Stimulated activated CD4-positive, alpha-beta T cell treated with anti-CD3 and anti-CD28 coated beads, Interleukin-1b, Interleukin-23, amount 100 ng/mL, for 1 hour (primary cell): ENCODE measurements at places on chromosomes 7 and 10.

DNA sequence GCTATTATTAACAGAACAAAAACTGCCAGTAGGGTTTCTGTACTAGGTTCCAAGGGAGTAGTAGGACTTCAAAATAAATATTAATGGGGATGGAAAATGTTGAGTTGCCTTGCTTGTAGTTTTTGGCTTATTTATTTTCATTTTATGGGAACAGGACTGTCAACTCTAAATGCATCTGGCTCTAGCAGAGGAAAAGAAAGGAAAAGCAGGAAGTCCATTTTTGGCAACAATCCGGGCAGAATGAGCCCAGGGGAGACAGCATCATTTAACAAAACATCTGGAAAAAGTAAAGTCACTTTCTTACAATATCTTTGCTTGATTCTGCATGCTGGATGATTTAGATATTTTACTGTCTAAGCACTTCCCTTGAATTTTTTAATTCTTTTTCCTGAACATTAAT, 69.4 kb downstream of the NOC3L start:
- DNase-seq: no peak

GRCh38 chr10:91908337-91909116, 759 bp downstream of the FGFBP3 start:
- peak; percentile 15 for DNase-seq

GRCh38 chr10:12432402-12433189, 83.2 kb downstream of the CAMK1D start:
- DNase-seq: no peak

- DNase-seq: no peak
Observed at GRCh38 chr7:84258628-84259027, 64.0 kb upstream of the SEMA3A start.

DNA sequence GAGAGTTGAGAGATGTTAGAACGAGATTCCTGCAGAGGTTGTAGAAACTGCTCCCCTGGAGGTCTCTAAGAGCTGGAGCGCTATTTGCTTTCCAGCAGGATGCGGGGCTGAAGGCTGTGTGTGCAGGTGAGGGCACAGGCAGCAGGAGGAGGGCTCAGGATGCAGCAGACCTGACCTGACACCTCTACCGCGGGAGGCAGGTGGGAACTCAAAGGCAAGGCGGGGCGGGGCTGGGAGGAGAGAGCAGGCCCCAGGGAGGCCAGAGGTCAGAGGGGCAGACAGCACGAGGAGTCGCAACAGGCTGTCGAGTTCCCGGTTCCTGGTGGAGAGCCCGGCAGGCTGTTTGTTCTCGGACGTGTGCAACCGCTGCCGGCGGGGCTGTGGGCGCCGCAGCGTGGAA, 7.9 kb upstream of the CRTAC1 start:
- no peak for DNase-seq

- no peak for DNase-seq
Observed at GRCh38 chr7:4634166-4634565, 47.9 kb upstream of the FOXK1 start.

DNA sequence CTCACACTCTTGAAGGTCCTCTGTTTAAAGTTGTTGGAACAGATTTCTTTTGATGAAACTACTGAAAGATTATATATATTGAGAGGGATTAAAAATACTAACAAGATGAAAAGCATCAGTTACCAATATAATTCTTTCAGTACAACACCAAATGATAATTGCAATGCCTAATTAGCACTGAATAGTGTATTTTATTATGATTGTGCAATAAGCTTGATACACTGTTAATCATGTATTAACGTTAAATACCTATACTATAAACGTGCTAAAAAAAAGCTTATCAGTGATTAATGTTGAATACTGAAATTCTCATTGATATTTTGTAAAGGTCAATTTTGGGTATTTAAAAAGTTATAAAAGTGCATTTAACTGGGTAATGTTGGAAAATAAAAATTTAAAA, 61.5 kb downstream of the HIBADH start:
- DNase-seq: no peak

DNA sequence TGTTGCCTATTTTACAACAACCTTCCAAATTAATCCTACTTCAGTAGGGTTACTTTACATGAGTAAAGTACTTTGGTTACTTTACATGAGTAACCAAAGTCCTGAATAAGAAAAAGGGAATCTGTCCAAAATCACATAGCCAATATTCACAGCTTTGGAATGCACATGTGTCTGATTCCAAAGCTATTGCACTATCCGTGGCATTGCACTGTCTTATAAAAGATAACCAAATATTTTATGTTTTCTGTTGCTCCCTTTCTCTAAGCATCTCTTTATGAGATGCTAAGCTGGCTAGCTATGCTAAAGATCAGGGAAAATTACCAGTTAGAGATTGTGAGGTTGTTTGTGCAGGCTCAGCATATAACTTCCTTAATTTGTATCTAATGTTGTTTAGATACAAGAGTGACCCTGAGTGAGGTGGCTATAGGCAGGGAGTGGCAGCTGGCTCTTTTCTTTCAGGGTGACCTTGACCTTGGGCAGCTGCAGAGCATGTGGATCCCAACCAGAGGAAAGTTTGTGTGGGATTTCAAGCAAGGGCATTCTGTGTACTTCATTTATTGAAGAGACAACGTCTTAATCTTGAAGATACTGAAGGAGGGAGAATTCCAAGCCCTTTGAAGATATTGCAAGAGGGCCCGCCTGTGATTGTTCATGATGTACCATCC, 366.1 kb upstream of the ANKRD30A start:
- no peak for DNase-seq

DNA sequence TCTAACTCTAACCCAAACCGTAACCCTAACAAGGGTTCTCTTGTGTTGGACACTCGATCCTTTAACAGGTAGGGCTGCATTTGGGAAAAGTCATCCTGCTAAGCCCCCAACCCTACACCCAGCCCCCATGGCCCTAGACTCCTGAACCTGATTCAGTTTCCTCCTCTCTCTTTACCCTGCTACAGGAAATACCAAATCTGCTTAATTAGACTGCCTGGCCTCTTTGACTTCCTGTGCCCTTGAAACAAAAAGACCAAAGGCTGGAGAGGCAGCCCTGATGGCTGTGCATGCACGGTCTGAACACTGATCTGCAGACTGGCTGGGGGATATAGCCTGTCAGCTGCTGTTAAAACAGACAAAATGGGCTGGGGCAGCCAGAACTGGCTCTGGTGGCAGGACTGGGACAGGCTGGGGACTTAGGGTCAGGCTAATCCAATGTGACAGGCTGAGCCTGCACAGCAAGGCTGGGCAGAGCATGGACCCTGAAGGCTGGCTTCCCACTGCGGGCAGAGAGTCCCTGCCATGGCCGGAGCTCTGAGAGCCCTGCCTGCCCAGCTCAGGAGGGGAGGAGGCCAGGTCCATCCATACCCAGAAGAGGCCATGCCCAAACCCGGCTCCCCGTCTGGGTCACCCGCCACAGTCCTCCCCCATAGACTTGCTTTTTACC, 51.0 kb upstream of the MSMB start:
- DNase-seq: no peak

DNA sequence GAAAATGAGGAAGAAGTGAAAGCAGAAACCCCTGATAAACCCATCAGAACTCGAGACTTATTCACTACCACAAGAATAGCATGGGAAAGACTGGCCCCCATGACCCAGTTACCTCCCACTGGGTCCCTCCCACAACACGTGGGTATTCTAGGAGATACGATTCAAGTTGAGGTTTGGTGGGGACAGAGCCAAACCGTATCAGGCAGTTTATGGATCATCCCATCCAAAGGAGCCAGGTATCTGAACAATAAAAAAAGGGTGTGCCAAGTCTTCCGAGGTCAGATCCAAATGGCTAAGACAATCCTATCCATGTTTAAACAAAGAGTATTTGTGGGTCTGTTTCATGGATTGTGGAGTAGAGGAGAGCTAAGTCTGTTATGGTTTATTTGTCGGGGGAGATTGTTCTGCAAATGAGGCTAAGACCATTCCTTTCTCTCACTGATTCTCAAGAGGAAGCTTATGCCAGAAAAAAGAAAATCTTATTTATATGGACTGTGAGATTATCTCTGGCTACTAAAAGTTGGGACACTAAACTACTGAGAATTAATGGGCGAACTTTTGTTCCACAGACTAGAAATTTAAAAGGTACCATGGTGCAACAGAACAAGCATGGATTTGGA, 203.7 kb downstream of the IPMK start:
- DNase-seq: no peak

- no peak for DNase-seq
Observed at GRCh38 chr10:82084904-82085303, 209.9 kb downstream of the NRG3 start.

DNA sequence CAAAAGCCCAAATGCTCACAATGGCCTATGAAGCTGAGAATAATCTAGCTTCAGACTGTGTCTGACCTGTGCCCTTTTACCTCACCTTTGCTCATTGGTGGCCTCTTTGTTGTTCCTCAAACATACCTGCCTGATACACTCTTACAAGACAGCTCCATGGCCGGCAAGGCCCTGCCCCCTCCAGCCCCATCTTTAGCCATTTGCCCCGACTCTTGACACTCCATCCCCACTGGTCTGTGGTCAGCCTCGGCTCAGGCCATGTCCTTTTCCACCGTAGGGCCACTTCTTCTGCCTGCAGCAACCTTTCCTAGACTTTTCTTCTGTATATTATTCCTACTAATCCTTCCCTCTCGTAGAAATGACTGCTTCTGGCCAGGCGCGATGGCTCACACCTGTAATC, 265.2 kb downstream of the RPS24 start:
- no peak for DNase-seq

DNA sequence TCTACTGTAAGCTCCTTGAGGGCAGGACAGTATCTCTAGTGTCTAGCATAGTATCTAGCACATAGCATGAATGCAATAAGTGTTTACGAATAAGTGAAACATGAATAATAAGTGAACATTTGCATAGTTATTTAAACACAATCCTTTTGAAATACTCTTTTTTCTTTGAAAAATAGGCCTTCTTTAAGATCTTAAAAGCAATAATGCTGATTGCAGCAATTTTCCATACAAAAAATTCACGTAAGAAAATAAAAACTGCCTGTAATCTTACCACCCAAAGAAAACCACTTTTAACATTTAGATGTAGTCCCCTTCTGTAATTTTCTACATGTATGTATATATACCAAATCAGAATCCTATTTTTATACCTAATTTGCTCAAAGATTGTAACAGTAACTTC, 162.5 kb upstream of the HPS1 start:
- DNase-seq: no peak

DNA sequence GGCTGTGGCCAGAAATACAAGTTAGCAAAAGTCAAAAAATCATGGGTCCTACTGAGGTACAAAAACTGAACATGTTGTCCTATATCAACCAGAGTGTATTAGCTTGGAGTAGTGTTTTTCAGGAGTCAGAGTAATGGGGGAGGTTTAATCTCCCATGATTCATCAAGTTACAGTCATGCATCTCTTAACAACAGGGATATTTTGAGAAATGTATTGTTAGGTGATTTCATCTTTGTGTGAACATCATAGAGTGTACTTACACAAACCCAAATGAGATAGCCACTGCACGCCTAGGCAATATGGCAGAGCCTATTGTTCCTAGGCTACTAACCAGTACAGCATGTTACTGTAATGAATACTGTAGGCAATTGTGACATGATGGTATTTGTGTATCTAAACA, 14.9 kb upstream of the TES start:
- no peak for DNase-seq

DNA sequence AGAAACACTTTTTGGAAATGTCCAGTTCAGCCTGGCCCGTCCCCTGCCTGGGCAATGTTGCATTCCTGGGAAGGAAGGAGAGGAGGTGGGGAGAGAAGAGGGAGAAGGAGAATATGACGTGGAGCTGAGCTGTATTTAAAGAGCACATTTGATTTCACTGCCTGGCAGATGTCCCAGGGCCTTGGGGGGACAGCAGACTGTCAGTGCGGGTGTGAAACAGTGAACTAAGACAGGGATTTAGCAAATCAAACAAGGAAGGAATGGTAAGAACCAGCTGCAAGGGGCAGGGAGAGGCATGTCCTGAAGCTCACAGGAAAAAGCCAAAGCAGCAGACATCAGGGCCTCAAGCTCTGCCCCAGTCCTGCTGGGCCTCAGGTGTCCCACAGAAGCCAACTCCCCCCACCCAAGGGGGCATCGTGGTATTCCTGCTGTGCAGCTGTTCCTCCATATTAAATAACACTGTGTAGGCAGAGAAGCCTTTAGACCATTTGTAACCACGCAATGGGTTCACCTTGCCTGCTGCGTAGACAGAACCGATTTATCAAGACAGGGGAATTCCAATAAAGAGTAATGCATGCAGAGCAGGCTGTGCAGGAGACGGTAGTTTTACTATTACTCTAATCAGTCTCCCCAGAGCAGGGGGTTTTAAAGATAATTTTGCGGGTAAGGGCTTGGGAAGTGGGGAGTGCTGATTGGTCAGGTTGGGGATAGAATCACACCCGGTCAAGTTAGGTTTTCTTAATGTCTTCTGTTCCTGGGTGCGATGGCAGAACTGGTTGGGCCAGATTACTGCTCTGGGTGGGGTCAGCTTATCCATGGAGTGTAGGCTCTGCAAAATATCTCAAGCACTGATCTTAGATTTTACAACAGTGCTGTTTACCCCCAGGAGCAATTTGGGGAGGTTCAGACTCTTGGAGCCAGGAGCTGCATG, 18.3 kb downstream of the LEP start:
- DNase-seq: no peak

DNA sequence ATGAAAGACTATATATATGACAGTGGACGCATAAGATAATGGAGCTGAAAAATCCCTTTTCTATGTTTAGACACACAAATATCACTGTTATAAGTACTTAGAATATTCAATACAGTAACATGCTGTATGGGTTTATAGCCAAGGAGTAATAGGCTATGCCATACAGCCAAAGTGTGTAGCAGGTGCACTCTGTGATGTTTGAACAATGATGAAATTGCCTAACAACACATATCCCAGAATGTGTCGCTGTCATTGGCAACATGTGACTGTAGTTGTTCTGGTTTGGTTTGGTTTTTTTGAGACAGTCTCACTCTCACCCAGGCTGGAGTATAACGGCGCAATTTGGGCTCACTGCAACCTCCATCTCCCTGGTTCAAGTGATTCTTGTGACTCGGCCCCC, 26.1 kb downstream of the NOM1 start:
- DNase-seq: no peak
